PC-3 (cell line): ENCODE measurements at places on chromosomes 5 and 9.

DNA sequence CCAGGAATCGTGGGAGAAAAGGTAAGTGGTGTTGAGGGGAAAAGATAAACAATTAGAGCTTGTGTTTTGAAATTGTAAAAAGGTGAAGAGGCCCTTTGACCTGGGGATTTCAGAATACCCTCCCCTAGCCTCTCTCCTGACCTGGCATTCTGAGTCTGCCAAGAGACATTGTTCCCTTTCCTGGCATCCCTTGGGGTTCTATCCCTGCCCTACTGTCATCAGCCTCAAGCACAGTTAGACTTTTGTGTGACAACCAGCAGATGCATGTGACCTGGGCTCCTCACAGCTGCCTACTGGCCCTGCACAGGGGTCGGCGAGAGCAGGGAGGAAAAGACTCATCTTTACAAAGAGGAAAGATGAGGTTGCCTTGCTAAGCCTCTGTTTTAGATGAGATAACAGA is 72.2 kb upstream of the ORM1 start:
- DNase-seq: no peak

- peak; percentile 49 for DNase-seq
Measured at GRCh38 chr5:59525957-59526356, 367.6 kb downstream of the PDE4D start.

- DNase-seq: peak; percentile 60
Measured at GRCh38 chr9:14418301-14418940, 104.5 kb upstream of the NFIB start.

DNA sequence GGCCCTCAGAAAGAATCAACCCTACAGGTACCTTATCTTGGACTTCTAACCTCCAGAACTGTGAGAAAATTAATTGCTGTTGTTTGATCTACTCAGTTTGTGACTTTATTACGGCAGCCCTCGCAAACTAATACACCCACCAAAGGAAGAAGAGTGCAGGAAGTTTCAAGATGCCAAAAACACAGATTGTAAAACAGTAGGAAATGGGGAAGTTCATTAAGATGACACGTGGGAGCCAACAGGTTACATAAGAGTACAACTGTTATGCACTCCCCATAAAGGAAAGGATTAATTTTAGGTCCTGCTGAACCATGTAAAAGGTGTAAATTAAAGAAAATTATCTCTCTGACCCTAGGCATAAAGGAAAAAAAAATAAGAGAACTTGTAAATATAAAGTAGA is 294.3 kb downstream of the EPB41L4A start:
- no peak for DNase-seq

DNA sequence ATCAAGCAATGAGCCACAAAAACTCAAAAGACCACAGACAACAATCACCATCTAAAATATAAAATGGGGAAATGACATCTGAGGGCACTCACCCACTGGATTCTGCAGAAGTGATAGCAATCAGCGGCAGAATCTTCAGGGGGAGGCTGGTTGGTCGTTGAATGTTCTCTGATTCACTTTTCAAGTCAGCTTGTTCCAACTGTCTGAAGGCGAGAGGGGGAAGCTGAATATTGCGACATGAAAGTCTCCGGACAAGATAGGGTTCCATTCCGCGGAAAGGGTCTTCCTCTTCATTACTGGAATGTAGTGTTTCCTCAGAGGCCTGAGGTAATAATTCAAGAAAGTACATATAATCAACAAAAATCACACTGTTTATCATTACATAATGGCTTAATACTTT is 94.9 kb upstream of the PDE4D start:
- DNase-seq: no peak
